ENCODE measurements at places on chromosomes 16 and 17.

GRCh38 chr17:3915995-3916696 lies at the start of gene P2RX1:
TSS of gene P2RX1 (minus strand) at chr17:3916465. CDS start at chr17:3916225, 240 bp downstream.
- no peak for DNase-seq

- DNase-seq = no peak
Measured at GRCh38 chr16:59459806-59460205, 725.7 kb upstream of the GOT2 start.

- DNase-seq = no peak
Measured at GRCh38 chr17:44147812-44148211, 6.1 kb downstream of the HROB start.

DNA sequence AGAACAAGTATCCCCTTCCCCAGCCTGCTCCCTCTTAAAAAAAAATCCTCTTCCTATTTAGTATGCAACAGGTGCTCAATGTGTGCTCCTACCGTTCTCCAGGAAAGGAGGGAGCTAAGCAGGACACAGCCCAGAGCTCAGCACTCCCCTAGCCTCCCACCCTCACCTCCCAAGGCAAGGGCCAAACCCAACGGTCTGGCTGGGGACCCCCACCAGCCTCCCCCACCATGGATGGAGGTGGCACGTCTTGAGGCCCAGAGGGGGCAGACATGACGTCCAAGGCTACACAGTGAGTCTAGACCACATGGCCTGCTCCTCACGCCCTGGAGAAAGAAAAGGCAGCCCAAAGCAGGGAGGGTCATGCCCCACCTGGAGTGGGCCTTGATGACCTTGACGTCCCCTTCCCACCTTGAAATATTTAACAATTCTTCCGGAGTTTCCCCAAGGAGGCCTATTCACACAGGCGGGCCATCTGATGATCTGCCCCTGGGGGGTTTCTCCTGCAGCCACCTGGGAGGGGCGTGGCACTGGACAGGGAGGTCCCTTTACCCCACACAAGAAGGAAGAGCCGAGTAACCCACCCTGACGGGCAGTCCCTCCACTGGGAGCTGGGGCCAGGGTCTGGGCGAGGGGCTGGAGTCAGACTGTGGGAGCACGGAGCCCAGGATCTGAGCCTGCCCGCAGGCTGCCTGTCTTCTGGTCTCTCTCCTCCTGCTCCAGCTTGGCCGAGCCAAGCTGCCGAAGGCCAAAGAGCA lies 89.4 kb upstream of the CBX4 start:
- DNase-seq = no peak

DNA sequence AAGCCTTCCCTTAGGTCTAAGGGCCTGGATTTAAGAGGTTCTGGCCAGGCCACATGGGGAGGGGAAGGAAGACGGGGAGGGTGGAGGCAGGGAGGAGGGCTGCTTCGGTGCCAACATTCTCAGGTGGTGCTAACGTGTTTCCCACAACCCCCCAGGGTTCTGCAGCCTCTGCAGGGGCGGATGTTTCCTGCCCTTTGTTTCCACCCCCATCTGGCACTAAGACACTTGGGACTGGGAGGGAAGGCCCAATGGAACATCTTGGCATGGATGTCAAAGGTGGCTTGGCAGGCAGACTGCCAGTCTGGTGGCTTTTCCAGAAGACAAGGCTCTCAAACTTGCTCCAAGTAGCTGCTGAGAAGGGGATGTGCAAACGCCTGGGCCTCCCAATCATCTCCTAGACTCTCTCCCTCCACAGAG lies 12.7 kb downstream of the HIC1 start:
- DNase-seq = peak; percentile 18

DNA sequence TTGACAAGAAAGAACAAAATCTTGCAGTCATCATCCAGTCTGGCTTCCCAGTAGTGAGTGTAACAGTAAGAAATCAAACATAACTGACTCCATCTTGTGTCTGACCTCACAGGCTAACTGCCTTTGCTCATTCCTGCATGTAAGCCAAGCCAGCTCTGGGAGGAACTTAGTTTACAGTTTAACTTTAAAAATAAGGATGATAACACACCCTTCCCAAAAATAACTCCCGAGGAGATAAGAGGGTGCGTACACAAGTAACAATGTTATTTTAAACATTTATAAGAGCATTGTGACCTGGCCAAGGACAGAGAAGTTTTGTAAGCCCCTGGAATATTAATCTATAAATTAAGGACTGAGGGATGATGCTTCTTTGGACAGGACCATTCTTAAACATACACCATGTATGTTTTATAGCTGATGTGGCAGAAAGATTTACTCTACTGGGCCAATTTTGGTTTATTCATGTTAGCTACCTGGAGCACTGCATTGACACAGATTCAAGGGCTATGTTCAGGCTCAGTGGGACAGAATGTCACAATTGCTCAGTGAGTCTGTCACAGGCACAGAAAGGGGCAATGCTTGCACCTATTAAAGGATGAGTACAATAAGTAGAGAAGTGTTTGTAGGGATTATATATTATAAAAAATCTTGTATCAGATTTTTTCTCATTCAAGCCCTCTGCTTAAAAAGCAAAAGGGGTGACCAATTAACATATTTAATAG lies 344.1 kb downstream of the UTP18 start:
- DNase-seq = no peak

DNA sequence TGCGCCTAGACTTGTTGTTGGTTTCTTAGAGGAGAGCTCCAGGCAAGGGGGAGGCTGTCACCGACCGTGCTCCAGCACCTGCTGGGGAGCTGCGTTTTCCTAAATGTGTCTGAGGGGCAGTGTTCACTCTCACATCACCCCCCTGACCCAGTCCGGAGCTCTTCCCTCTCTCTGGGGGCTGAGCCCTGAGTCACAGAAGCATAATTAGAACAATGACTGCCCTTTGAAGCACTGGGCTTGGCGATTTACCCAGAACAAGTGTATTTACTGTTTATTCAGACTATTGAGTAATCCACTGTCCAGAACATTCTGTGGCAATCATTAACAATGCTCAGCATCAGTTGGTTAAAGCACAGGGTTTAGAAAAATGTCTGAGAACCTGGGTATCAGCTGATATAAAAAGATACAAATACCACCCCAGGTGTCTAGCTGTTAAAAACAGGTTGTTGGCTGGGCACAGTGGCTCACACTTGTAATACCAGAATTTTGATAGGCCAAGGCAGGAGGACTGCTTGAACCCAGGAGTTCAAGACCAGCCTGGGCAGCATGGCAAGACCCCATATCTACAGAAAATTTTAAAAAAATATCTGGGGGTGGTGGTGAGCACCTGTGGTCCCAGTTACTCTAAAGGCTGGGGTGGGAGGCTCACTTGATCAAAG lies 8.1 kb downstream of the CES4A start:
- no peak for DNase-seq

GRCh38 chr17:76678330-76678729 lies 32.4 kb downstream of the MXRA7 start:
- no peak for DNase-seq

DNA sequence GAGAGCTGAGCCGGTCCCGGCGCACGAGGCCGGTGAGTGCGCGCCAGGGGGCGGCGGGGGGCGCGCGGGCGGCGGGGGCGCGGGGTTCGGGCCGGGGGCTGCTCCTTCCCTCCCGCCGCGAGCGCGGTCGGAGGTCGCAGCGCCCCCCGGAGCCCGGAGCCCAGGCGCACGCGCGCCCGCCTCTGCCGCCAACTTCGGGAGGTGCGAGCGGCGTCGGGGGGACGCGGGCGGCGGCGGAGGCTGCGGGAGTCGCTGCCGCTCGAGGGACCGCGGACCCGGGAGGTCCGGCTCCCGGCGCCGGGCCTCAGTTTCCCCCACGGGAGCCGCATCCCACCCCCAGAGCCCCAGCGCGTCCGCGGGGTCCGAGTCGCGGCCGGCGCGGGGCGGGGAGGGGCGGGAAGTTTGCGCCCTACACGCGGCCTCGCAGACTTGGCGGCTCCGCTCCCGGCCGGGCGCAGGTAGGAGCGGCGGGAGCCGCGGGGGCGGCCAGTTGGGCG lies at the start of gene PRR35:
TSS of gene PRR35 (plus strand) at position 191 of the 497 bp plus-strand sequence. CDS start 2,901 bp downstream, outside the sequence.
- no peak for DNase-seq

- DNase-seq = no peak
Measured at GRCh38 chr17:82531431-82531881, 11.9 kb downstream of the FOXK2 start.

- DNase-seq = no peak
Measured at GRCh38 chr16:85735225-85735635, 15.7 kb downstream of the C16orf74 start.

GRCh38 chr17:11330006-11330405 lies 89.0 kb downstream of the SHISA6 start:
- no peak for DNase-seq

GRCh38 chr17:82560252-82560642 lies 40.7 kb downstream of the FOXK2 start:
- no peak for DNase-seq

GRCh38 chr16:50489182-50489581 lies 59.0 kb upstream of the NKD1 start:
- no peak for DNase-seq

DNA sequence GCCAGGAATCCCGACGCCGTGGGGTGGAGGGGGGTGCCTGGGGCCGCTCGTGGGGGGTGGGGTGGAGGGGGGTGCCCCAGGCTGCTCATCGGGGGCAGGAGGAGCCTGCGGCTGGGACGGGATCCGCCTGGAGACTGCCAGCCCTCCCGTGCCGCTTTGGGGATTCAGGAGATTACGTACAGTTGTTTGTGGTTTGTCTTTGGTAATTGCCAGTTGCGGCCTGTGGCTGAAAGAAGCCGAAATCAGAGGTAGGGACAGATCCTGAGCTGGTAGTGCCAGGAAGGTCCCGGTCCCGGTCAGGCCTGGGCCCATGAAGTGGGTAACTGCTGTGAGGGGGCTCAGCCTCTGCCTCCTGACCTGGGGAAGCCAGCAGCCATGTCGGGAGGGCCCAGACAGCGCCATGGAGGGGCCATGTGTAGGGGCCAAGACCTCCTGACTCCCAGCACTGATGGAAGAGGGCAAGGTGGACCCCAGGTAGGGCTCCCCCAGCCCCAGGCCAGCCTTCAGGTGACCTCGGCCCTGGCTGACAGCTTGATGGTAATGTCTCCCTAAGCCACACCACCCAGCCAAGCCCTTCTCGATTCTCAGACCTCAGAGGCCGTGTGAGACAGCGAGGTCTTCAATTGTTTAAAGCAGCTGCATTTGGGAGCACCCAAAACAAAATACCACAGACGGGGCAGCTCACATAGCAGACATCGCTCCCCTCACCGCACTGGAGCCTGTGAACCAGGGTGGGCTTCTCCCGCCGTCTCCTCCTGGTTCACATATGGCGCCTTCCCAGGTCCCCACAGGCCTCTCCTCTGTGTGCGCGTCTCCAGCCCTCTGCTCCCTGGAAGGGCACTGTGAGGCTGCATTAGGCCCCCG lies 34.9 kb upstream of the SSTR5 start:
- DNase-seq = no peak

DNA sequence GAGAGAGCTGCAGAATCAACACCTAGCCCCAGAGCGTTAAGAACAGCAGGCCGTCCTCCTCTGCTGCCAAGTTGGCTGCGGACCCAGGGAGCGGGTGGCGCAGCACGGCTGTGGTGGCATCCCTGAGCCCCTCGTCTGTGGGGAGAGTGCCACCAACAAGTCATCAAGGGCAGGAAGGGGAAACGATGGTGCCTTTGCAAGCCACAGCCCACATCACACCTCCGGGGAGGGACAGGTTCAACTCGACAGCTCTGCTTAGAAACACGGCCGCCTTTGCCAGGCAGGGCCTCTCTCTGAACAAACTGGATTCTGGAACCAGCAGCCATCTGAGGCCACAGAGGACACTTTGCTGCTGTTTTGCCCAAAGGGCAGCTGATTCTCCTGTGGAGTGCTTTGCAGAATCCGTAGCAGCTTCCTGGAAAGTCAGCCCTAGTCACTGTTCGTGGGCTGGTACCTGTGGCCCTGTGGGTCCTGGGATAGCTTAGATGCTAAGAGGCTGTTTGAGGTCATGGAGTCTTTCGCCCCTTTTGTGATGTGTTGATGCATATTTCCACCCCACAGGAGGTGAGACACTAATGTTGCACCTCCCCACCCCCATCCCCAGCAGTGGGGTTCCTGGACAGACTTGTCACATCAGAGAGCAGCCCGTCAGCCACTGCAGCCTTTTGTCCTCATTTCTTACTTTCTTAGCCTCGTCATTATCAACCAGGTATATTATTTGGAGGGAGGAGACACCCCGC lies 270.6 kb downstream of the CPPED1 start:
- no peak for DNase-seq

GRCh38 chr17:83096401-83097224 lies 17.2 kb downstream of the METRNL start:
- DNase-seq = peak; percentile 69

GRCh38 chr16:23280483-23280967 lies 21.6 kb upstream of the SCNN1B start:
- peak; percentile 56 for DNase-seq

- DNase-seq = no peak
Measured at GRCh38 chr16:3716831-3717234, 491 bp downstream of the TRAP1 start.

DNA sequence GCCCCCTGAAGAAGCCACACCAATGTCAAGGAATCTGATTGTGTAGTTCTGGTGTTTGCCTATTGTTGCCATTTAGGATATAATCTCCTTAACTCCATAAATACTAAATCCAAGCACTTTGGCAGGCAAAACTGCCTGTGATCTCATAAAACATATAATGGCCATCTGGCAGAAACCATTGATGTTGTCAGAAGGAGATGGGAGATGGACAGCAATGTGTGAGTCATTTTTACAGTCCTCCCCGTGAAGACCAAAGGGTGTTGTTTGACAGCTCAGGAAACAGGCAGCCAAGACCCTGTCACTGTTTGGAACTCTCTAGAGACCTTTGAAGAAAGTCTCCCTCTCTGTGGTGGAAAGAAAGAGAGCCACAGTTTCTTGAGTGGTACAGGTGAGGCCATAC lies 454.1 kb downstream of the HS3ST3B1 start:
- DNase-seq = no peak

DNA sequence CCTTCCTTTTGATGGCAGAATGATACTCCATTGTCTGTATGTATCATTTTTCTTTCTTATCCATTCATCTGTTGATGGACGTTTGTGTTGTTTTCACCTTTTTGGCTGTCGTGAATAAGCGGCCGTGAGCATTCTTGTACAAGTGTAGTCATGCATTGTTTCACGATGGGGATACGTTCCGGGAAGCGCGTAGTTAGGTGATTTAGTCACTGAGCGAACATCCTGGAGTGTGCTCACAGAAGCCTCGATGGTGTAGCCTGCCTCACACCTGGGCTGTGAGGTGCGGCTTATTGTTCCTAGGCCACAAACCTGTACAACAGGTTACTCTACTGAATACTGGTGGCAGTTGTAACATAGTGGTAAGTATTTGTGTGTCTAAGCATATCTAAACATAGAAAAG lies 136.5 kb downstream of the CMIP start:
- DNase-seq = peak; percentile 49

DNA sequence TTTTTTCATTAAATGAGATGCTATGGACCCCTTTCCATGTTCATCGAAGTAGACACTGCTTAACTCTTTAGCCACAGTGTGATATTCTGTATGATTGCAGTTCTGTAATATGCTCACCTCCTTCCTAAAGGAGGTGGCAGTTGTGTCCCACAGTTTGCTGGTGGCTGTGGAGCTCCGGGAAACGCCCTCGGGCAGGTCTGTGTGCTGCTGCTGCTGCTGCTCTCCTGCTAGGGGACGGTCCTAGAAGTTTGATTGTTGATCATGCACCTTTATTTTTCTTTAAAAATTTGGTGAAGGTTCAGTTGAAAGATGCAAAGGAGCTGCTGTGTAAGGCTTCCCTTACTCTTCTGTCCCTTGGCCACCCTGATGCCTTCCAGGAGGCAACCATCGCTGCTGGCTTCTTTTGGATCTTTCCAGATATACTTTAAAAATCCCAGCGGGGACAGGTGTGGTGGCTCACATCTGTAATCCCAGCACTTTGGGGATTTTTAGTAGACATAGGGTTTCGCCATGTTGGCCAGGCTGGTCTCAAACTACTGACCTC lies 8.4 kb upstream of the CLEC18A start:
- DNase-seq = no peak

GRCh38 chr17:63431939-63432804 lies 13.9 kb downstream of the CYB561 start:
- DNase-seq = peak; percentile 32

- no peak for DNase-seq
Measured at GRCh38 chr17:4880857-4881256, 18.5 kb upstream of the C17orf107 start.

Measured in NCI-H2029 (cell line).